ENCODE measurements at places on chromosomes 6 and 20.

DNA sequence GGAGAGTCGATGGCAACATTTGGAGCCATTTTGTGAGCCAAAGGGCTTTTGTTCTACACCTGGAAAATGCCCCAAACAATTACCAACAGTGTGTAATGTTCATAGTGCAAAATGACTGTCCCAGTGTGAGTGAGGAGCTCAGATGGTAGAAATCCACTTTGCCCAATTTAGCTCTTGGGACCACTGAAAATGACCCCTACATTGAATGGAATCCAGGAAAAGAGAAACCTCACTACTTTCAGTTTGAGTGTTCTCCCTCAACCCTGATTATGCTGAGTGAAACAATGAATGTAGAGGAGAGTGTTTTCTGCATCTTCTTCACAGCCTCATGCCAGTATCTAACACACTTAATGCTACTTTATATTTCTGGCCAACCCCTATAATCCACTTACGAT, 84.9 kb upstream of the NRN1 start:
- DNase-seq = no peak

DNA sequence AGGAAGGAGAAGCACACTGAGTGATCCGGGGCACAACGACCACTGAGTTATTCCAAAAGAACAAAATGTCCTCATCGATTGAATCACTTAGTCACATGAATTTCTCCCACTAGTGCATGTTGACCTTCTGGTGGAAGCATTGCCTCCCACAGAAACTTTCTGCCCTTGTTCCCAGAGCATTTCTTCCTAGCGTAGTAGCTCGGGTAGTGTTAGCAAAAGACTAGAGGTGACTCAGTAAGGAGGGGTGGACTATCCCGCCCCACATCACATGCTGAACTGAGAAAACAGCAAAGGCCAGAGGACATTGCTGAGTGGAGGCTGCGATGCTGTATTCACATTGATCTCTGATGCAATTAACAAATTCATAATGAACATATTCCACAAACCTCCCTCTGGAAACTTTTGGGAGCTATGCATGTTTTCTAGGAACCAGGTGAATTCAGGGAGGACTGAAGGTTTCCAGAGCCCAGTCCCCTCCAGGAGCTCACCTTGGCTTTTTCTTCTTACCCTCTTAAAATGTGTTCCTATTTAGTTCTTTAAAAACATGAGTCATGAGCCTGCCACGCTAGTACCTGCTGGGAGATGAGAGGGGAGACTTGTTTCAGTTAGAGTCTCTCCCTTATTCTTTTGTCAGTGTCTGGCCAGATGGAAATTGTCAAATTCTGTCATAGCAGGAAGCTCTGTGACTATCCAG, 507.9 kb downstream of the CDH26 start:
- DNase-seq = no peak

DNA sequence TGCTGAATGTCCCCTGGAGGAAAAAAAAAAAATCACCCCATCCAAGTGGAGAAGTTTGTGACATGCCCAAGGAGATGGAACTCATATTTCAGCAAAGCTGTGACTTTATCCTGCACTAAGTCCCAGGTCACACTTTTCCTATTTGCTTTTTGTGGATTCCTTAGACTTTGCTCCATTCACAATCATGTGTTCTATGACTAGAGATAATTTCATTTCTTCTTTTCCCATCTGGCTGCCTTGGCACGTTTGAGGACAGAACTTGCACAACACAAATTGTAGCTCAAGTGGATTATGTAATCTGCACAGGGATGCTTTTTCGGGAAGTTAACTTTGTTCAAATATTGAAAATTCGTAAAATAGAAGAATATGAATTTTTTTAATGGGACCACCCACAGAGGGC, 100.7 kb upstream of the PTPN1 start:
- DNase-seq = no peak

DNA sequence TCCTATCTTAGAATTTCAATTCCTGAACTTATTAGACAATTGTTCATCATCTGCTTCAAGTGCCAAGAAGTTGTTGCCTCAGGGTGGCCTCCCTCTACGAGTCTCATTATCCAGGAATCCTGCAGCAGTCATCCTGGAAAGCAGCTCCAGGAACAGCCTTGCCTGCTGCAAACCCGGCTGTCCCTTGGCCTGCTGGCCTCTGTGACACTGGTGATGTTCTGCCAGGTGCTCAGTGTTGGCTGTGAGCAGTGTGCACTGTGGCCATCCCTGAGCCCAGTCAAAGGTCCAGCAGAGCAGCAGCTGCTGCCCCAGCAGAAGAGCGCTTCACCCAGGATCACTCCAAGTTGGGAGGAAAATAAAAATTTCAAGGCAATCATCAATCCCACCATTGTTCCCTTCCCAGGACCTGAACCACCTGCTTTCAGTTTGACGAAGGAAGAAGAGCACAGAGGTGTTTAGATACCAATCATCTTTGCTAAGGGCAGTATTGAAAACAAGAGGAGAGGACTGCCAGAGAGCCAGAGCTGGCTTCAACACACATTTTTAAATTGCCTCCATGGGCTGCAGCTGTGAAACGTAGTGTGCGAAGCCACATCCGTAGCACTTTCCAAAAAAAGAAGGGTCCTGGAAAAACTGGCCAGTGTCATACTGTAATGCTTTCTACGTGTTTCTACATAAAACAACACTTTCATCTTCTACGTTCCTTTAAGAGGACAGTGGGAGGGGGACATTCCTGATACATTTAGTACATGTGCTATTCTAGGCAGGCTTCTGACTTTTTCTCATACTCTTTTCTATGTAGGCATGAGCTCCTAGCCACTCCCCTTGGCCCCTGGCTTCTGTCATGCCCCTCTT, 7.2 kb upstream of the FAM50B start:
- no peak for DNase-seq

DNA sequence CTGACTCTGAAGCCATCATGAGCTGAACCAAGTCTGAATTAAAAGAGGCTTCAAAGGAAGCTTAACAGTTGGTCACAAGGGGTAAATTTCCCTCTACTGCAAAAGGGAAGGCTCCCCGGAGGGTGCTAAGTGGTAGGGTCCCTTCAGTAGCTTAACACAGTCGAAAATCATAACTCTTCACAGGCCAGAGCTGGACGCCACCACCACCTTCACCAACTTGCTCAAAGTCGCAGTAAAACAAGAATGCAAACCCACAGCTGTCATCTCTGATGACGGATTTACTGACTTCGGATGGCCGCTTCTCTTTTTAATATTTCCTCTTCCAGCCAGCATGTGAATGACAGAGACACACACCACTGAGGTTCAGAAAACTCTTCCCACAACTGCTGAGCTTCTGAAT, 144.7 kb upstream of the FBXL4 start:
- no peak for DNase-seq

Data from HT1080 (cell line).